ENCODE measurements at places on chromosomes 11 and 22.
A peak's percentile ranks its signal among the peaks of the same experiment; 100 is the strongest.

DNA sequence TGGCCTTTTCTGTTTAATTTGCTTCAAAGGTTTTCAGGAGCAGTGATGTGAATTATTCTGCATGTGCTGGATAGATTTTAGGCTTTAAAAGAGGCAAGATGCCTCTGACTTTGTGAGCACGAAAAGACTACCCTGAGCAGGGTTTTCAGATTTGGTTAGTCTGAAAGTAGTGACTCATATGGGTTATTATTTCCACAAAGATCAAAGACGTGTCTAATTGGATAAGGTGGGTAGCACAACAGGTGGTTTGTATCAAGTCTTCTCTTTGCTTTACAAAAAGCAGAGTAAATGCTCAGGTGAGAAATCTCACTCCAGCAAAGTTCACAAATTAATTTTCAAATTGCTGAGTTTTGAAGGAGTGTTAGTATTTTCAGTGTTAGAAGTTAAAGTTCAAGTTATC, 37.6 kb upstream of the DBX1 start:
- no peak for DNase-seq

- no peak for DNase-seq
Measured at GRCh38 chr22:49668402-49668801, 159.3 kb downstream of the BRD1 start.

DNA sequence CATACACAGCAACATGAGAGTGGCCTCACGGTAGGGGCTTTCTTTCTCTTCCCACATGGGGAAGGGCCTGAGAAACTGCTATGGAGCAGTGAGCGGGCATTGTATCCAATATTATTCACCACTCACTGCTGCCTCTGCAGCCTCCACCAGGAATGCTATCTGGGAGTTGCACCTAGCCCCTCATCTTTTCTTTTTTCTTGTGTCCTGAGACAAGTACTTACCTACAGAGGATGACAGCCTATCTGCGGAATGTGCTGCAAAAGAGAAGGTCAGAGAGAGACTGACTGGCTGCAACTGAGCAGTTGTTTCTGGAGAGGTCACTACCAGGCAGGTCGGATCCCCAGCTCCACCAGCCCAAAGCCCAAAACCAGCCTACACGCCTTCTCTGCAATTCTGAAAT, 52.1 kb upstream of the HTATIP2 start:
- no peak for DNase-seq

DNA sequence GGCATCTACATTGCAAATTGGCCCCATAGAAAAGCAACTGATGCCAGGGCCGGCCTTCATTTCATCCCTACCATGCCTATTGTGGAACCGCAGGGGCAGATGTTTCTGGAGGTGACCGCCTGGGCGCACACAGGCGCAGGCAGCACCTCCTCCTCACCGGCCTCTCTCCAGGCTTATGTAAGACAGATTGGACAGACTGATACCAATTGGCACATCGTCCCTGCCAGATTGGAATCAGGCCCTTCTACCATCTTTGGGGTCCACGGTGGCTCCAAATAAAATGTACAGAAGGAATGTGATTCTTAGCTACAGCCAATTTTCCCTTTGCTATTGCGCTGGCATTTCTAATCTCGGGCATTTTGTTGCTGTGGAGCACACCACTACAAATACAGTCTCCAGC, 732.6 kb downstream of the NTM start:
- no peak for DNase-seq

GRCh38 chr11:96155627-96156378, 187.2 kb downstream of the MAML2 start:
- peak; percentile 85 for DNase-seq

DNA sequence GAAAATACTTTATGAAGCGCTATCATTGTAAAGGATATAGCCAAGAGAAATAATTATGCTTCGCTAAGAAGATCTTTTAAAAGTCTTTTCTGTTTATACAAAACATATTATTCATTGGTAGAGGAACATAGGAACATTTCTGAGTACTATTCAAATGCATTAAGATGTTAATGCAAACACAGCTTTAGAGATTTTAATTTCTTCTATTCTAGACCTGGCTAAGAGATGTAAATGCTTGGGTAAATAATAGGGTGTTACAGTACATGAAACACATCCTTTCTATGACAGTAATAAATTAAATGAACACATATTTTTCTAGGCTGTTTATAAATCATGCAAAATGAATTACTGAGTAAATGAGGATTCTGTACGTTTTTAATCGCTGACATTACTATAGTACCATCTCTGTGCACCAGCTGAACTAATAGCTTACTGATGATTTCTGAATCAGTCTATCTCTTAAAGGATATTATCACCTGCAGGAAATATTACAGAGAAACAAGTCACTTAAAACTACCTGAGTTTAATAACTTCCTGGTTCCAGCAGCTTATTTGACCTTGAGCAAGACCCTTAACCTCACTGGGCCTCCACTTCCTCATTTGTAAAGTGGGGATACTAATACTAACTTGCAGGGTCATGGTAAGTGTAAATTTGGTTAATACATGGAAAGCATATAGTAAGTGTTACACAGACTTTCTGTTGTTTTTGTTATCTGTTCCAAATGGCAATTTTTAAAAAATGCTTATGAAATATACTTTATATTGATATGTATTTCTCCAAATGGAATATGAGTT, 344.9 kb downstream of the DYNC2H1 start:
- no peak for DNase-seq

DNA sequence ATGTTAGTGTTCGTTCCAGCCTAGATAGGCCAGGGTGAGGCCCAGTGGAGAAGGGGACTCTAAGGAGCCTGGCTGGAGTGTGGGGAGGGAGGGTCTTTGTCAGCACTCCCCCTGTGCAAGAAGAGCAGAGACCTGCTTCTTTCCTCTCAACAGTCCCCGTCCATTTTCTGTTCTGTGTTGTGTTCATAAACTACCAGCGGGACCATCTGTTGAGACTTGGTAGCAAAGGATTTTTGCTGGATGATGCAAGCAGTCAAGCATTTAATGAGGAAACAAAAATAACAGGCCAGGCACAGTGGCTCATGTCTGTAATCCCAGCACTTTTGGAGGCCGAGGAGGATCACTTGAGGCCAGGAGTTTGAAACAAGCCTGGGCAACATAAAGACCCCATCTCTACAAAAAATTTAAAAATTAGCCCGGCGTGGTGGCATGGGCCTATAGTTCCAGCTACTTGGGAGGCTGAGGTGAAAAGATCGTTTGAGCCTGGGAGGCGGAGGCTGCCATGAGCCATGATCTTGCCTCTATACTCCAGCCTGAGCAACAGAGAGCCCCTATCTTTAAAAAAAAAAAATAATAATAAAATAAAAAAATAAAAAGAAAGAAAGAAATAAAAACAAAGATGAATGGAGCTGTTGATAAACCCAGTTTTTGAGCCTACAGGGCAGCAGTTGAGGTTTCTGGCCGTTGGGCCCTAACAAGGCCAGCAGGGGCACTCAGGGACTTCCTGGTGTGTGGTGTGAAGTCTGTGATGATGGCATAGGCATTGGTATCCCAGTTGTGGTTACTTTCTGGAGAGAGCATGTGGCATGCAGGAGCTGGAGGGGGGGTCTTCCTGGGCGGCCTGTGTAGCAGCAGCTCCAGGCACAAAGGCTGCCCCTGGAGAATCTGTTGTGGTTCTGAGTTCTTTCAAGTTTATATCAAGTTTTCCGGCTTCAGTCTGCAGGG, 1.7 kb upstream of the TXNRD2 start:
- DNase-seq = peak; percentile 68

DNA sequence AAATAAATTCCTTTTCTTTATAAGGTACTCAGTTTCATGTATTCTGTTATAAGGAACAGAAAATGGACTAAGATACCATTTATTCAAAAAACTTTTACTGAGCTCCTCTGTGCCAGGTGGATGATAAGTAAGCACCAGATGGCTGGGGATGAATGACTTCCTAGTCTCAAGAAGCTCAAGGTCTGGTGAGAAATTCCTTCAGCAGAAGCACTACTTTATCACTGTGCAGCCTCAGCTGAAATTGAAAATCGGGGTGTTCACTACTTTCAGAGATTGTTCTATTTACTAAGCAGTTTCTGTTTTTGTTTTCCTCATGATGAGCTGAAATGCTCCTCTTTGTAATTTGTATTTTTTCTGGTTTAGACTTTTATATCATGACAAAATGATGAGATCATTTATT, 7.8 kb downstream of the LDHAL6A start:
- no peak for DNase-seq

GRCh38 chr22:21663738-21664137, 2.1 kb upstream of the PPIL2 start:
- DNase-seq = no peak

DNA sequence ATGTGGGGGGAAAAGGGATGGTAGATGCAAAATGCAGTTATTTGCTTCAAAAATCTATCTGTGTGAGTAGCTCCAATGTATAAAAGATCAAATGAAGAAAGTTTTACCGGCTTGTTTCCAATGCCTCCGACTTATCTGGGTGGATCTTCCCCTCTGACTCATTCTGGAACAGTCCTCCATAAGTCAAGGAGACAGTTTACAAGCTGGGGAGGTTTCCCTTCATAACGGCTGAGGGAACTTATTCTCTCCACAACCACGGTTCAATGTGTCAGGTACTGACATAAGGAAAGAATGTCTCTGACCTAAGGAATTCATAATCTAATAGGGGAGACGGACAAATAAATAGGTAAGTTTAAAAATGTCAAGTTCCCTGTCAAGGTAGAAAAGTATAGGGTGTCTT, 49.7 kb upstream of the BIRC3 start:
- DNase-seq = peak; percentile 63

- DNase-seq = no peak
Measured at GRCh38 chr11:94245121-94245520, 59.3 kb upstream of the IZUMO1R start.

GRCh38 chr11:70769521-70769920, 371.2 kb downstream of the CTTN start:
- DNase-seq = no peak

DNA sequence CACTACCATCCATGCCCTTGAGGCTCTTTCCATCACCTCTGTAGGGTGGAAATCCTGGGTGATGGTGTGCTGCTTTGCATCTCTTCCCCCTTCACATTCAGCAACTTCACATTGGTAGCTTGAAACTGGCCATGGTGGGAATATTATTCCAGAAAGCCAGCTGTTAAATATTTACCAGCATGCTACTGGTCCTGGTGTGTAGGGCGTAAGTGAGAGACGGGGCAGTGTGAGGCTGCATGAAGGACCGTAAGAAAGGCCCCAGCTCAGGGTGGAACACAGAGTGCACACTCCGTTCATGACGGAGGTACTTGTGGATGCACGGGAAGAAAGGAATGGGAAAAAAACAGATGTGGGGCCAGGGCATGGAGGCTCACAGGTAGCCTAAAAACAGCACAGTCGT, 121.3 kb downstream of the PKNOX2 start:
- DNase-seq = no peak

DNA sequence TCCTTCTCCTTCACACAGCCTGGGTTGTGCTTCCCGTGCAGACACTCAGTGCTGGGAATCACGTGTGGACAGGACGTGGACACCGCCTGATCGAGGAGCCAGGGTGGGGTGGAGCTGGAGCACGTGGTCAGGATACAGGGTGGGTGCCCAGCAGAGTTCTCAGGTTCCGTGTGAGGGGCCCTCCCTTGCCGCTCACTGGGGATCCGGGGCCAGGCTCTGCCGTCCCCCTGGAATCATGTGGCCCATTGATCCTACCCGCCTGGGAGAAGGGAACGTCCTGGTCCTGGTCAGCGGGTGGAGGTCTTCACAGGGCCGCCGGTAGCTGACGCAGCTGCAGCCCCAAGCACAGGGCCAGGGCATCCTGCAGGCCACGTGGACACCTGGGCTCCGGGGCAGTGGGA, 397.7 kb downstream of the TBC1D22A start:
- DNase-seq = no peak

- no peak for DNase-seq
Measured at GRCh38 chr11:62770778-62771143, 435 bp upstream of the TAF6L start.

GRCh38 chr11:28877340-28877739, 769.2 kb downstream of the METTL15 start:
- DNase-seq = peak; percentile 5

DNA sequence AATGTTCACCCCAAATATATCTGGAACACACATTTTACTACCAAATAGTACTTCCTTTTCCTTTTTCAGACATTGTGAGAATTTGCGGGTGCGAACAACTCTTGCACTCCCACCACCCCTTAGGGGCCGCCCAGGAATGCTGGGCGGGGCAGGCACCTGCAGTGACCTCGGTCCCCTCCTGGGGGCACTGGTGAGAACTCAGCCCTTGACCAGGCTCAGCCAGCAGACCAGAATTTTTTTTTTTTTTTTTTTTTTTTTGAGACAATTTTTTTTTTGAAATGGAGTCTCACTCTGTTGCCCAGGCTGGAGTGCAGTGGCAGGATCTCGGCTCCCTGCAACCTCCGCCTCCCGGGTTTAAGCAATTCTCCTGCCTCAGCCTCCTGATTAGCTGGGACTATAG, 75.8 kb downstream of the ARHGAP8 start:
- DNase-seq = no peak

DNA sequence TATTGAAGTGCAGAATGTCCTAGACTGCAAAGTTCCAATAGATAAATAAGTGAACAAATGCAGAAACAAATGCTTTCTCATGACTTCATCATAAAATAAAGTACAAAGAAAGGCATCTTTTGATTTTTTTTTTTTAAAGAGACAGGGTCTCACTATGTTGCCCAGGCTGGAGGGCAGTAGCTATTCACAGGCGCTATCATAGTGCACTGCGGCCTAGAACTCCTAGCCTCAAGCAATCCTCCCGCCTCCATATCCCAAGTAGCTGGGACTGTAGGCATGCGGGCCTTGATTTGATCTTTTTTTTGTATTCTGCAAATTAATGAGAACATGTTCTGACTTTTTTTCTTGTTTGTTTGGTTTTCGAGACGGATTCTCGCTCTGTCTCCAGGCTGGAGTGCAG, 2.4 kb downstream of the ARCN1 start:
- DNase-seq = no peak

DNA sequence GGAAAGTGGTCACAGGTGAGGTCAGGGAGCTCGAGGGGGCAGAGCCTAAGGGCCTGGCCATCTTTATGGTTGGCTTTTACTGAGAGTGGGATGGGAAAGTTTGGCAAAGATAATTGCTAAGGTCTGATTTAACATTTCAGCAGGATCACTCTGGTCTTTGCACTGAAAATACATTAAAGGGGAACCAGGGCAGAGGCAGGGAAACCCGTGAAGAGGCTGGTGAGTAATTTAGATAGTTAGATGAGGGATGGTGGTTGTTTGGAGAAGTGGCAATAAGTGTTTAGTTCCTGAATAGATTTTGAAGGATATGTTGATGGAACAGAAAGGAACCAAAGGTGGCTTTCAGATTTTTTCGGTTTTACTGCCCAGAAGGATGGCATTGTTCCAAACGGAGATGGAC, 50.8 kb downstream of the SCN3B start:
- DNase-seq = no peak

GRCh38 chr11:131682373-131683015, 312.1 kb downstream of the NTM start:
- DNase-seq = no peak
